Mesothelial cell of epicardium (in vitro differentiated cells): ENCODE measurements at places on chromosomes 13 and 19.

DNA sequence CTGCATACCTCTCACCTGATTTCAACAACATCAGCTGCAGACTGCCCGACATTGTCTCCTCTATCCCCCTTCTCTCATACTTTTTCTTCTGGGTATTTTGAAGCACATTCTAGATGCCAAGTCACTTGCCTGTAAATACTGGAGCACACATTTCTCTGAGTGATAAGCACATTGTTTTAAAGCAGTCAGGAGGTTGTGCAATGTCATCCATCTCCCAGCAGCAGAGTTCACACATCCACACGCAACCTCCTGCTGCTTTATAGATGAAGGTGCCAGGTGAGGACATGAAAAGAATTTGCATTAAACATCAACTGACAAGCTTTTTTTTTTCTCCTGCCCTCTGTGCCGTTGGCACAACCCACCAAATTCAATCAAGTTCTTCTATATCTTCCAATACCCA is 5.5 kb downstream of the UPK1A start:
- no peak for DNase-seq

- DNase-seq, result no peak
These were observed 38.4 kb downstream of the RFX2 start for GRCh38 chr19:6071875-6072274.

DNA sequence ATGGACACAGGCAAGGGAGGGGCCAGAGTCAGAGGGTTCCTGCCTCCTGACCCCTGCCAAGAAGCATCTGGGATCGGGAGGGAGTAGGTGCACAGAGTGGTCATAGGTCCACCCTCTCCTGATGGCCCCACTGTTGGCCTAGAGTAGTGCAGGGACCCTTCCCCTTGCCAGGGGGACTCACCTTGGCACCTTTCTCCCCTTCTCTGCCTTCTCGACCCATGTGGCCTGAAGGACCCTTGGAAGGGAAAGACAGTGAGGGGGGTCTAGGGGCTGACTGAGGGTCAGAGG is 33.3 kb upstream of the OLFM2 start:
- no peak for DNase-seq

- no peak for DNase-seq
These were observed 23.3 kb upstream of the BCL3 start for GRCh38 chr19:44725251-44725650.

- DNase-seq, result no peak
These were observed 43.3 kb downstream of the EPS15L1 start for GRCh38 chr19:16428372-16429036.

DNA sequence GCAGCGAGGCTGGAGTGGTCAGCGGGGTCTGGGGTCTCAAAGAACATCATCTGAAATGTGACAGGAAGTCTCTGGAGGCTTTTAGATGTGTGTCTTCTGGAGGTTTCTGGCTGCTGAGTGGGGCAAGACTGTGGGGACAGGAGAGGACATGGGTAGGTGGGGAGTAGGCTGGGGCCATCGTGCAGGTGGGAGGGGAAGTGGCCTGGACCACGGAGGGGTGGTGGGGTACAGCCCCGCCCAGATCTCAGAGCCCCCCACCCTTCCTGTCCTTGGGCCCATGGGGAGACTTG is 6.2 kb downstream of the AP1M1 start:
- DNase-seq, result no peak

- no peak for DNase-seq
These were observed 292.2 kb downstream of the MZT1 start for GRCh38 chr13:72435251-72435650.

GRCh38 chr13:113337556-113337955 is 26.4 kb downstream of the GRTP1 start:
- no peak for DNase-seq

DNA sequence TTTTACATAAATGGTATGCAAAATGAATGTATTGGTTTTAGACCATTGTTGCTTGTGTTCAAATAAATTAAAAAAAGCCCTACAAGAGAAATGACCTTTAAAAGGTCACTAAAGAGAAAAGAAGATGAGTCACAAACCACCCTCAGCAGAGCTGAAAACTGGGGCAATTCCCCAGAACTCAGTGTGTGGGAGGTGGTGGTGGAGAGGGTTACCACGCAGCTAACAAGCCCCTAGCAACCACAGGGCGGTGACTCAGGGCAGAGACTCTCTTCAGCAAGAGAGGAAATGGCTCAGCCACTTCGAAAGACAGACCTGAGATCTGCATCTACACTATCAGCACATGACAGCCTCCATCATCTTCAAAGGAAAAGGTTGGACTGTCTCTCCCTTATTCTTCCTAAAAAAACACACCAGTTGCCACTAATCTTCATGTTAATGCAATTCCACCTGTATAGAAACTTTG is 29.4 kb upstream of the NDFIP2 start:
- DNase-seq, result no peak
